ENCODE measurements at places on chromosomes 1 and 21.

- no peak for DNase-seq
These were observed 27.6 kb downstream of the TENT5C start for GRCh38 chr1:117633423-117633822.

- DNase-seq = no peak
These were observed 2.2 kb upstream of the POFUT2 start for GRCh38 chr21:45289655-45290515.

DNA sequence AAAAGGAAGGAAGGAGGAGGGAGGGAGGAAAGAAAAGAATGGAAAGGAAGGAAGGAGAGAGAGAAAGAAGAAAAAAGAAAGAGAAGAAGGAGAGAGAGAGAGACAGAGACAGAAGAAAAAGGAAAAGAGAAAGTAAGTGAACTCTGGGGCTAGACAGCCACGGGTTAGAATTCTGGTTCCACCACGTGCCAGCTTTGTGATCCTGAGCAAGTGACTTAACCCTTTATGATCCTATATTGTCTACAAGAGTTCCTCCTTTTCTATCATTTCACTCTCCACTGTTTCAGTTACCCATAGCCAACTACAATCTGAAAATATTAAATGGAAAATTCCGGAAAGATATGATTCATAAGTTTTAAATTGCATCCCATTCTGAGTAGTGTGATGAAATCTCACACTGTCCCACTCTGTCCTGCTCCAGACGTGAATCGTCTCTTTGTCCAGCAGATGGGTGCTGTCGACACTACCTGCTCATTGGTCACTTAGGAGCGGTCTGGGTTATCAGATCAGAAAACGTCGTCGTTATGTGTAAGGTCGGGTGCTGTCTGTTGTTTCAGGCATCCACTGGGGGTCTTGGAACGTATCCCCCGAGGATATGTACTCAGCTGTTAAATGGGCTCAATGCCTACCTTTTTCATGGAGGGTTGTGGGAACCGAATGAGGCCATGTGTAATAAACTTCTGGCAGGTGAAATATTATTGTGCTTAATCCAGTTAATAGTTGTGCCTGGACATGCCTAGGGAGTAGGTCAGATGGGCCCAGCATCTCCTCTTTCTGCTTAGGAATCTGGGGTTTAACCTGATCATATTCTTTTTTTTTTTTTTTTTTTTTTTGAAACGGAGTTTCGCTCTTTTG, 19.1 kb downstream of the TMEM51 start:
- DNase-seq = no peak

DNA sequence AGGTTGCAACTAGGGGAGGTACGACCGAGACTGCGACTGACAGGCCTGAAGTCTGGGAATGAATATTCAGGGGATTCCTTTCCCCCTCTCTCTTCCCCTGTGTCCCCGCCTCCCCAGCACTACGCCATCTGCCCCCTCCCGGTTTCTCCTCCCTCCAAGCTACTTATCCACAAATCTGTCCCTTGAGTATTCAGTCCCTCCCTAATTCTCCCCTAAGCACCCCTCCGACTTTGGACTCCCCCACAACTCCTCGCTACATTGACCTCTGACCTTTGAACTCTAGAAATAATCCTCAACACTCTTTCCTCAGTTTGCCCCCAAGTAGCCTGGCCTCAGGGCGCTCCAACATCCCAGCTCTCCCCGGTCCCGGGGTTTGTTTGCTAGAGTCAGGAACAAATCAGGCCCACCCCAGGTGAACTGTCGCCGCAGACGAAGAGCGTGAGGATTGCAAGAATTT, 393 bp downstream of the LYSMD1 start:
- no peak for DNase-seq

GRCh38 chr1:232922485-232922884, 27.9 kb upstream of the NTPCR start:
- DNase-seq = no peak

DNA sequence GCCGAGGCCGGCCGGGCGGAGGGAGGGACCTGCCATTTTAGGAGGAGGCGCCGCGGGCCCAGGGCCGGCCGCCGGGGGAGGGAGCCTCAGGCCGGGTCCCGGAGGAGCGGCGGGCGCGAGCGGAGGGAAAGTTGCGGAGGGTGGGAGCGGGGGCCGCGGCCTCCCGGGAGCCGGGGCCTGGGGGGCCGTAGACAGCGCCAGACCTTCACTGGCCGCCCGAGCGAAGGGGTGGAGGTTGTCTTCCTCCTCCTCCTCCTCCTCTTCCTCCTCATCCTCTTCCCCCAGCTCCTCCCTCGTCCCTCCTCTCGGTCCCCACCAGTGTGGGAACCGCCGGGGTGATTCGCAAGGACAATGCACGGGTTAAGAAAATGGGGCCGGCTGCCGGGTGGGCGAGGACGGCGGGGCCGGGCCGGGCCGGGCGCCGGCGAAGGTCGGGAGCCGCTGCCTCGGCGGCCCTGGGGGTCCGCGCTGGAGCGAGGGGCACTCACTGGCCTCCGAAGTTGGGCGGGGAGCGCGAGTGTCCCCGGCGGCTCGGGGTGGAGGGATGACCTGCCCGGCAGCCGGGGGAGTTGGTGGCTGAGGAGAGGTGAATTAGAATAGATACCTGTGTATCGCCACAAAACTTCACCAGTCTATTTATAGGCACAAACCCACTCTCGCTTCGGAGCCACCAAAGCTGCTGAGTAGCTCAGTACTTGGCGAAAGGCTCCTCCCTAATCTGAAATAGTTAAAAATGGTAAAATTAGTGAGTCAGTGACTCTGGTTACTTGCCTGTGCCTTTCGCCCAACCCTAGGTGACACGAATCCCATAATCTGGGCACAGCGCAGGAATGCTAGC, 1.3 kb downstream of the DYRK1A start:
- peak; percentile 44 for DNase-seq

GRCh38 chr1:222275001-222275728, 272.7 kb downstream of the HHIPL2 start:
- DNase-seq = no peak

- no peak for DNase-seq
These were observed 105.6 kb upstream of the TMPRSS2 start for GRCh38 chr21:41613533-41613909.

DNA sequence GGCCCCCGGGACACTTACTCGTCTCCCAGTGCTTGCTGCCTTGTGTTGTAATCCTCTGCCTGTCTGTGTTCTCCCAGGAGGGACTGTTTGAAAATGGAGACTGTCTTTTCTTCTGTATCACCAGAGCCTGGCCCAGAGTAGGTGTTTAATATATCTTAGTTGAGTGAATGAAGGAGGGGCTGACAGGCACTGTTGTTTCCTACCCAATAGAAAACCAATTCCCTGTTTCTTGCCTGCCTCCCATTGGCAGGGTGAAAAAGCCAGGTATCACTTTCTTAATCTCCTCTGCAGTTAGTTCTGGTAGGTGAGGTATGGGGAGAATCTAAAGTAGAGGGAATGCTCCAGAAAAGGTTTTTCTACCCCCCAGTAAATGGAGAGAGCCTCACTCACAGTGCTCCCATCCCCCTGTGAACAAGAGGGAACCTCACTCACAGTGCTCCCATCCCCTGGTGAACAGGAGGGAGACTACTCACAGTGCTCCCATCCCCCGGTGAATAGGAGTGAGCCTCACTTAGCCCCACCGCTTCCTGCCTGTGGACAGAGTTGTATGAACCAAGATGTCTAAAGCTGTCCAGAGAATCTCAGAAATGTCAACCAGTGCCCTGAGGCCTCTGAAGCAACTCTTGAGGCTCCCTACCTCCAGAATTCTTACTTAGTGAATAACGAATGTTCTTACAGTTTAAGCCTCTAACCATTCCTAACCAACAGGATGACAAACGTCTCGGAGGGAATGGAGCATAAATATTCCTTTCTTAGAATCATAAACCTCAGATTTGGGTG, at the start of gene GJA5:
GJA5 (minus strand) TSS at position 122 of the 780 bp plus-strand sequence. CDS start 1,364 bp downstream, outside the sequence.
- no peak for DNase-seq

DNA sequence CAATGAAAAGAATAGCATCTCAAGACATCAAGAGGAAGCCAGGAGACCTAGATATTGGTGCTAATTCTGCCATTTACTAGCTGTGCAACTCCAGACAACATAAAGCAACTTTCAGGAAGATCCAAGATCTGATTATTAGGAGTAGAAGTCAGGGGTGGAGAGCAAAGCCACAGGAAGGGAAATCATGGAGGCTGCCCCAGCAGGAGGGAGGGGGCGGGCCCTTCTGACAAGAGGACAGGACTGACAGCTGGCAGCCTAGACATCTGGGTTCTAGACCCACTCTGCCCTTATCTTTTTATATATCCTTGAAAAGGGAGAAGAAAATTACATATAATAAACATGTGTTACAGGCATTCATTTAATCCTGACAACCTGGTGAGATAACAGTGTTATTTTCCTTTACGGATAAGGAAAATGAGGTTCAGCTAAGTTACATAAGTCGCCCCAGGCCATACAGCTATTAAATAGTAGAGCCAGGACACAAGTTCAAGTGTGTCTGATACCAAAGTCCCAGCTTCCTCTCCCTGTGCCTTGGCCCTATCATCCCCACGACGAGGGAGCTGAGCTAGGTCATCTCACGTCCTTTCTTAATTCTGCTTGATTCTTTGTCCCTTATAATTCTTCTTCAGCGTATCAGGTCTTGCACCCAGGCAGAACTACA, 46.6 kb downstream of the ARHGEF11 start:
- DNase-seq = no peak

DNA sequence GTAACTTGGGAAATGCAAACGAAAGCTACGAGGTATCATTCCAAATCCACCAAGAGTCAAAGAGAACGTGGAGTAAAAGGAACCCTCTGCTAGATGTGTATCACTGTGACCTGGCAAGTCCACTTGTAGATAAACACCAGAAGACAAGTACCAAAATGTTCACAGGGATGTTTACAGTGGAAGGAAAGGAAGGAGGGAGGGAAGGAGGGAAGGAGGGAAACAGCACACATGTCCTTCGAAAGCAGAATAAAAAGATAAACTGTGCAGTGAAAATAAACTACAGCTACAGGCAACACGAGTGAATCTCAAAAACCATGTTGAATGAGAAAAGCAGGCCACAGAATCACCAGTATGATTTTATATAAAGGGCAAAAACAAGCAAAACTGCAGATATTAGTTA, 59.9 kb downstream of the TP53BP2 start:
- DNase-seq = no peak

Measured in activated CD4-positive, alpha-beta T cell treated with anti-CD3 and anti-CD28 coated beads, Interleukin-2, amount 10 ng/mL, durations not matched to agents 7 days and 5 days (primary cell).